Esophagus muscularis mucosa (tissue), 4 donors: ENCODE measurements at places on chromosomes 6 and 20. TPM values are rescaled to one million over a fixed set of nuclear protein-coding genes. Genes with fewer than 3 reads are reported as not detected.

DNA sequence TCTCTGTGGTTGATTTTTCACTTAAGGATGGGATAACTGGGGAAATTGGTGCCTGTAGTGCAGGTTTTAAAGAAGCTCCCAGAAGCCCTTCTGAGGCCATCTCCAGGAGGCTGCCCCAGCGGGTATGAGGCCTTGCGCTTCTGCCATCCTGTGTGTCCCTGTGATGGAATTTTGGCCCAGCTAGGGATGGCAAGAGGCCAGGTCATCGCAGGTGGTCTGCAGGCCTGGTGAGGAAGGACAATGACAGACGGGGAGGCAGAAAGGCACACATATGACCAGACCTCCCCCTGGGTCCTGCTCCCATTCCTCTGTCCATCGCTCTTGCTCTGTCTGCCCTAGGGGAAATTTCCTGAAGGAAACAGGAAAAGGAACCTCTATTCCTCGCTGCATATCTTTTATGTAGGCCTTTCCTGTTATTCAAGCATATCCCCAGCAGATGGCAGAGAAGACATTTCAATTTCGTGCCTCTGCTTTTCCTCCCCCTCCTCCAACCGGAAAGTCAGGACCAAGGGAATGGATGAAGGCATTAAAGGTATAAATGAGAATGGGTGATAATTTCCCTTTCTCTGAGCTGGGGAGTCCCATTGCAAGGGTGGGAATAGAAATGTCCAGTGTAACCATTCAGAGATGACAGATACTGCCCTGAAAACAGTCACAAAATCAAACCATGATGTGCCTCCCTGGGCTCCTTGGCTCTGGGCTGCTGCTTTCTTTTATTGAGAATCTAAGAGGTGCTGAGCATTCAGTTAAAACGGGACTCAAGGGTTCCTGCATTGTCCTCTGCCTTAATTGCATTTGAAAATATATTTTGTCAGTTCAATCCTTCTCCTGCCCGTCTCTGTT is 17.6 kb upstream of the HLA-F start:
- no peak for DNase-seq

DNA sequence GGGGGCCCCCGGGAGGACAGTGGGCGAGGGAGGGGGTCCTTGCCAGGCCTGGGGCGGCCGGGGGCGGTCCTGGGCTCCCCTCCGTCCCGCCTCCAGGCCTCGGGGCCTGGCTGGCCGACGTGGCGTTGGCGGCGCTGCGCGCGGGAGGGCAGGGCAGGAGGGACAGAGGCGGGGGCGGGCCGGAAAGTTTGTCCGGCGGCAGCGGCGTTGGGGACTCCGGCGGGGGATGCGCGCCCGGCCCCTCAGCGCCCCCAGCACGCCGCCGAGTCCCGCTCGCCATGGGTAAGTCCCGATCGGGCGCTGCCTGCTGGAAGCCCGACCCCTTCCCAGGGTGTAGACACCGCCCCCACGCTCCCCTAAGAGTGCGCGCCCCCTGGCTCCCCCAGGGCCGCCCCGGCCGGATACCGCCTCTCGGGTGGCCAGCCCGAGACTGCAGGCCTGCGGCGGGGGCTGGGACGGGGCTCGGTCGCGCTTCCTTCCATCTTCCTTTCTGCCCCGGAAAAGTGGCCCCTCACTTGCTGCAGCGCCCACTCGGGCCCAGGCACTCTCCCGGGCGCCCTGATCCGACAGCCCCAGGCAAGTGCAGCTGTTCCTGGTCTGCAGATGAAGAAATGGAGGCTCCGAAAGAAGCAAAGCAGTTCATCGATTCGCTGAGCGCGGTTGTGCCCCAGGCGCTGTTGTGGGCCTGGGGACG is at the start of gene SLC2A10:
Gene SLC2A10 (plus strand): TSS at position 191 of the 694 bp plus-strand sequence. CDS start 88 bp downstream, at position 279.
- DNase-seq: no peak

GRCh38 chr6:104711371-104711770 is 148.3 kb downstream of the HACE1 start:
- DNase-seq: no peak

GRCh38 chr6:27049863-27050781 is 197.4 kb upstream of the PRSS16 start:
- DNase-seq: no peak

DNA sequence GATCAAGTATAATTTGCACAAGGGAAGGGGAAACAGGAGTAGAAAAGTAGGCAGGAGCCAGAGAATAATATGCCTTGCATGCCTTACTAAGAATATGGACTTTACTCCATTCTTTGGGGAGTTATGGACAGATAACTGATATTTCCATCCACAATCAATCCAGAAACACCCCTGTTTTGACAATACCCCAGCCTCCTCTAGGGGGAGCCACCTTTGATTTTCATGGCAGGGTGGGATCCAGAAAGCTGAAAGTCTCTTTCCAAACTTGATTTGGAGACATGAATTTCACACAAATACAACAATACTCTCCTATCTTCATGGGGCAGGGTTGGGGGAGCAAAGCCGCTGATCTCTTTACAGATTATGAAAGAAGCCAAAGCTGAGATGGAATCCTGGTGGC is 404.1 kb downstream of the FOXA2 start:
- no peak for DNase-seq

DNA sequence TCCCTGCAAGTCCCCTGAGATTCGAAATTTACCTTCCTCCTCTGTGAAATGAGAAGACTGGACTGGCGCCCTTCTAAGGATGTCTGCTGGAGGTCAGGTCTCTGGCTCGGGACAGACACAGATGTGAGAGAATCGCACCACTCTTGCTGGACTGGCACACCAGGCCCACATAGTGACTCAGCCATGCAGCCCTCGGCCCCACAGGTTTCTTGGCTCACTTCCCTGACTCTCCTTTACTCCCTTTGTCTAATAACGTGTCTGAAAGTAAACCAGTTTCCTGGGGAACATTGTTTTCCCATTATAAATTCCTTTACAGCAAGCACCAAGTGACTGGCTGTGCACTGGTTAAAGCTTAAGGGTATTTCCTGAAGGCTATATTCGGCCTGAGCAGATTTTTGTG is 106.7 kb upstream of the PLEKHG1 start:
- DNase-seq: peak; percentile 68

DNA sequence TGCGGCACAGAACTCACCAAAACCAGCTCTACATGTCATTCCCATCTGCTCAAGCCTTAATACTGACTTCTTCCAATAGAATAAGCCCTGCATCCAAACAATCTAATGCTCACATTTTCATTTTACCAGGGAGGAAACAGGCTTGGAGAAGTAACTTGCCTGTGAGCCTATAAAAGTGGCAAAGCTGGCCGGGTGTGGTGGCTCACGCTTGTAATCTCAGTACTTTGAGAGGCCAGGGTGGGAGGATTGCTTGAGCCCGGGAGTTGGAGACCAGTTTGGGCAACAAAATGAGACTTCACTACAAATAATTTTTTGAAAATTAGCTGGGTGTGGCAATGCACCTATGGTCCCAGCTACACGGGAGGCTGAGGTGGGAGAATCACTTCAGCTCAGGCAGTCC is 133.7 kb downstream of the LY86 start:
- no peak for DNase-seq

DNA sequence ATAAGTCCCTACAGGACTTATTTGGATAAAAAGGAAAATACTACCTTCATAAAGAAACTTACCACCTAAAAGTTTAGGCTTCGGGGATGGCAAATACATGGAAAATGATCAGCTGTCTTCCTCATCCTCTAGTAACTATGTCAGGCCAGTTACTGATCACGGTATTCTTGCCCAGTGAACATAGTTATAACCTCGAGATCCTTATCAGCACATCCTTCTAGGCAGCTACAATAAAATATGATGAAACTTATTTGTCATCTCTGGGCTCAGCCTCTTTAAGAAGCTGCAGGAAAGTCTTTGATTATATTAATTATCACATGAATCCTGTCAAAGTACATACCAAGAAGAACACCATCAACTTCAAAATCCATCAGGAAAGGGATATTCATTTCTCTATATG is 41.8 kb downstream of the SF3B5 start:
- DNase-seq: no peak

GRCh38 chr20:17601957-17602356 is 32.1 kb downstream of the DSTN start:
- no peak for DNase-seq

- no peak for DNase-seq
Measured at GRCh38 chr6:159463119-159463829, 229.8 kb downstream of the SOD2 start.

- no peak for DNase-seq
Measured at GRCh38 chr6:157571269-157571668, 190.3 kb downstream of the ZDHHC14 start.

- peak; percentile 93 for DNase-seq
Measured at GRCh38 chr6:32255199-32256153, 31.6 kb upstream of the NOTCH4 start.

GRCh38 chr6:132830334-132830751 is 16.0 kb downstream of the RPS12 start:
- DNase-seq: no peak

DNA sequence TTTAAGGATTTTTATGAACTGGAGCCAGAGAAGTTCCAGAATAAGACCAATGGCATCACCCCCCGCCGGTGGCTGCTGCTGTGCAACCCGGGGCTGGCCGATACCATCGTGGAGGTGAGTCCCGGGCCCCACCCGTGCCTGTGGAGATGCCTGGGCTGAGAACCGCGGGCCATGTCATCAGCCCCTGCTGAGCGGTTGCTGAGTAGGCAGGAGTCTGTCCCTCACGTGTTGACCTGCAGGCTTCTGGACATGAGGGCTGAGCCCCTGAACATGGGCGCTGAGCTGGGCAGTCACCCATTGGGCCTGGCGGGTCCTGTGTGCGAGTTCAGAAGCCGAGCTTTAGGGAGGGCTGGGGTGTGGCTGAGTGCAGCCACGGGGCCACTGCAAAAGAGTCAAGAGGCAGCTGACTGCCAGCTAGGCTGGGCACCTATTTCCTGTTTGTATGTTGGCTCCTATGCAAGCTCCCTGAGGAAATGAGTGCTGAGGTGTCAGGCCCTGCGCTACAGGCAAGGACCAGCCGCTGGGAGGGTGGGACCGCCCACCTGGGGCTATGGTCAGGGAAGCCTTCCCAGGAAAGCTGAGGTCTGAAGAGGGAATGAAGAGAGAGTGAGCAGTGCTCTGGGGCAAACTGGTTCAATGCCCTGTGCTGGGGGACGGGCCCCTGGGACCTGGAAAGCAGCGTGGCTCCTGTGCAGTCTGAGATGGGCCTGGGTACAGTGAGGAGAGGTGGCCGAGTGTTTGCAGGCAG is 34.3 kb downstream of the PYGB start:
- DNase-seq: no peak

Gene TRIM40
- total RNA-seq: not detected

GRCh38 chr20:58927490-58928061 is 53.5 kb upstream of the NELFCD start:
- DNase-seq: no peak

Gene DACT2
- total RNA-seq: 1.4 TPM

Gene CST4
- total RNA-seq: not detected

DNA sequence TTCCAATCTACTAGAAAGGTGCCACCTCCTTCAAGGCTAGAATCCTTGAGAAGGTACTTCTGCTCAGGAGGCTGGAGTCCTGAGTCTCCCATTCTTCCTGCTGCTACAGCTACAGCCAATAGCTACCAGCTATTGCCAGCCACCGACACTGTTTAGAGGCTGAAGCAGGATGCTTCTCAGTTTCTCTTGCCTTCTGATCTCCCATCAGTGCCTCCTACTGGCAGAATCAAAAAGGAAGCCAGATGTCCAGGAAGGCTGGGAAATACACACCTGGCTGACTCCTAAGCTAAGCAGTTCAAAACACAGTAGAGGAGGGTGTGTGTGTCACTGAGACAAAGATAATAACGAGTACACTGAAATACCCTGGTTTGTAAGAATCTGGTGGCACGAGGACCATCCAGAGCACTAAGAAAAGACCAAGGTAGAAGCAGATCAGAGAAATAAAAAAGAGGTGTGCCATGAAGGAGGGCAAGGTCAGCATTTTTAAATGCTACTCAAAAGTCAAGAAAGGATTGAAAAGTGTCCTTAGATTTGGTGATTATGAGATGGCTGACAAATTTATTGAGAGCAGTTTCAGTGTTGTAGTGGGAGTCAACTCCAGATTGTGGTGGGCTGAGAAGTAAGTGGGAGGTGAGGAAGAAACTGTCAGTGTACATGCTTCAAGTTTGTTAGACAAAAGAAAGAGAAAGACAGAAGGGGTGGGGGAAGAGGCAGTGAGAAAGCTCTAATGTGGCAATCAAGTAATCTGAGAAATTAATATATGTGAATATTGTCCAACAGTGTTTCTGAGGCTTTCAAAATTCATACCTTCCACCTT is 2.3 kb upstream of the HLA-DMA start:
- DNase-seq: peak; percentile 83

DNA sequence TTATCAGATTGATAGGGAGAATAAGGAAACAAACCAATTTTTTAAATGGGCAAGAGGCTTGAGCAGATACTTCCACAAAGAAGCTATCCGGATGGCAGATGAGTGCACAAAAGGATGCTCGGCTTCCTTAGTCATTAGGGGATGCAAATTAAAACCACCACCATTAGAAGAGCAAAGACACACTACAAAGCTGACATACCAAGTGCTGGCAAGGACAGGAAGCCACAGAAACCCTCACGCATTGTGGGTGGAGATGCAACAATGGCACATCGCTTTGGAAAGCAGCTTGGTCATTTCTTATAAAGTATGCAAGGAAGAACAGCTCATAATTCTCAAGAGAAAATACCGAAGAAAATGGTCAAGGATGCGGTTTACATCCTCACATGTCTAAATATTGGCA is 19.8 kb downstream of the BFSP1 start:
- DNase-seq: no peak

- DNase-seq: no peak
Measured at GRCh38 chr20:9353180-9353915, 161.0 kb upstream of the LAMP5 start.

Gene TLDC2
- total RNA-seq: 0.42 TPM

DNA sequence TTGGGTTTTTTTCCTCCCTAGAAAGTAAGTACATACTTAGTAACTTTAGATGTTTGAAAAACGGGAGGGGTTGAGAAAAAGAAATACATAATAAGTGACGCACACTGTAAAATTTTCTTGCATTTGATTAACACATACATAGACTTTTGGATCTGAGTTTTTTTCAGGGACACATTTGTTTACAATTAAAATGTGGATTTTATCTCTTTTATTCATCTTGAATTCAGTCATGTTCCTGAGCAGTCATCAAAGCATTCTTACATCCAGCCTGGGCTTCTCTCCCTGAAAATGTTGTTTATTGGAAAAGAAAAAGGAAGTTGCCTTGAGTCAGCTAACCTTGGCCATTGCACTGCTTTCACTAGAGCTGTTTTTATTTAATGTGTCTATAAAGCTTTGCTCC is 8.7 kb upstream of the RPP40 start:
- no peak for DNase-seq

GRCh38 chr6:57294862-57295445 is 22.5 kb upstream of the PRIM2 start:
- DNase-seq: no peak

Gene COL9A1
- 0.83 TPM for total RNA-seq

Gene CENPW
- 0.83 TPM for total RNA-seq

Gene SLC22A16
- total RNA-seq: not detected

DNA sequence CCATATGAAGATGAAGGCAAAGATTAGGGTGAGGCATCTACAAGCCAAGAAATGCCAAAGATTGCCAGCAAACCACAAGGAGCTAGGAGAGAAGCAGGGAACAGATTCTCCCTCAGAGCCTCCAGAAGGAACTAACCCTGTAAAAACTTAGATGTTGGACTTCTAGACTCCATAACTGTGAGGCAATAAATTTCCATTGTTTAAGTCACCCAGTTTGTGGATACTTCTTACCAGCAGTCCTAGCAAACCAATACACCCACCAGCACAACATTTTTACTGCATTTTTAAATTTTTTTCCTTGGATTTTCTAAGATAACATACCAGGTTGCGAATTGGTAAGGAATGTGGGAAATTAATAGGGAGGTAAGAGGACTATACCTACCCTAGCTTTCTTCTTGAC is 47.8 kb upstream of the EYA4 start:
- no peak for DNase-seq
